C1 segment of cervical spinal cord (tissue), 14 donors: ENCODE measurements at places on chromosomes 4 and X.

- peak; percentile 16 for DNase-seq
These were observed 6.3 kb downstream of the FNIP2 start for GRCh38 chr4:158775091-158775651.

- no peak for DNase-seq
These were observed 57.8 kb downstream of the PPP2R2C start for GRCh38 chr4:6414578-6414977.

- DNase-seq, result no peak
These were observed 13.3 kb upstream of the DUSP9 start for GRCh38 chrX:153633607-153634180.

GRCh38 chr4:144712775-144713174 lies 66.8 kb downstream of the HHIP start:
- no peak for DNase-seq

DNA sequence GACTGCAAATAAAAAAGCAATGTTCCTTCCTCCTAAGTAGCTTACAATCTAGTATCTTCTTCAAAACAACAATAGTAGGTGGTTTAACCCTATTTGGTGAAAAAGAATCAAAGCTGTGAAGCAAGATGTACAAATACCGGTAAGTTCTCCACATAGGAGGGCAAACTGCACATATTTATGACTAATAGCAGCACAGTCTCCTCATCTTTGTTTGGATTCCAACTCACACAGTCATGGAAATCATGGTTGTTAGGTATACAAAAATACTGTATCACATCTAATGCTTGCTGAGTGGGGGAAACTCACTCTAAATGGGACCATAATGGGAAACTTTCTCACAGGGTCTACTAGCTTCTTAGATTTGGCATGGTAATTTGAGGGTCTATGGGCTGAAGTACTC lies 597.2 kb downstream of the INPP4B start:
- DNase-seq, result no peak

- no peak for DNase-seq
These were observed 32.7 kb downstream of the CPLX1 start for GRCh38 chr4:793093-793861.

- DNase-seq, result no peak
These were observed 419.4 kb downstream of the KCNIP4 start for GRCh38 chr4:21529214-21529613.

GRCh38 chr4:122701965-122702364 lies 30.5 kb upstream of the BBS12 start:
- DNase-seq, result no peak

DNA sequence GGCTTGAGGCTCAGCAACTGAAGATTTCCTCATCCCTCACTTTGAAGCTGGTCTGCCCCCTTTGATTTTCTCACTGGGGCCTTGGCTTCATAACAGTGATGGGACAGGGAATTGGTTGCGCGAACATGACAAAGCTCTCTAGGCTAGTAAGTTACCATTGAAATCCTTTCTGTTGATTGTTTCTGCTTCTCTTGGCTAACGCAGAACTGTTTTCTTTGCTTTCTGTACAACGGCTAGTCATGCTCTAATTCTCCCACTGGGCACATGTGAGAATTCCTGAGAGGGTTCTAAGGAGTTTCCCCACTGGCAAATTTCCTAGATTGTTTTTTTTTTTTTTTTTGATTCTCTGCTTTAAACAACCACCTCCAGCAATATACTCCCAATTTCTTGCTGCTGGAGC lies 738.6 kb downstream of the PCDH7 start:
- no peak for DNase-seq

DNA sequence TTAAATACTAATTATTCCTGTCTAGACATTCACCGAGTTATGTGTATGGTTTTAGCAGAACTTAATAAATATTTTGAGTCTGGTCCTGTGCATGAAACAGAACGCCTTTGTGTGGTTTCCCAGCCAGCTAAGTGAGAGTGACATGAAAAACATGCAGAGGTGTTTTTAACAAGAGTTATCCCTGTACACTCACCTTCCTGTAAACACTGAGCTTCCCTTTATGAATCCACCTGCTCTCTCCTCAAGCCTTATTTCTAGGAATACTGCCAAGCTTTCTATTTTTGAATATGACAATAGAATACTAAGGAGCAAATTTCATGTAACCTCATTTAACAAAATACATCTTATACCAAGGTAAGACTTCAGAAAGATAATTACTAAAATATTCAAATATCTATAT lies 270.3 kb upstream of the CTSO start:
- no peak for DNase-seq

DNA sequence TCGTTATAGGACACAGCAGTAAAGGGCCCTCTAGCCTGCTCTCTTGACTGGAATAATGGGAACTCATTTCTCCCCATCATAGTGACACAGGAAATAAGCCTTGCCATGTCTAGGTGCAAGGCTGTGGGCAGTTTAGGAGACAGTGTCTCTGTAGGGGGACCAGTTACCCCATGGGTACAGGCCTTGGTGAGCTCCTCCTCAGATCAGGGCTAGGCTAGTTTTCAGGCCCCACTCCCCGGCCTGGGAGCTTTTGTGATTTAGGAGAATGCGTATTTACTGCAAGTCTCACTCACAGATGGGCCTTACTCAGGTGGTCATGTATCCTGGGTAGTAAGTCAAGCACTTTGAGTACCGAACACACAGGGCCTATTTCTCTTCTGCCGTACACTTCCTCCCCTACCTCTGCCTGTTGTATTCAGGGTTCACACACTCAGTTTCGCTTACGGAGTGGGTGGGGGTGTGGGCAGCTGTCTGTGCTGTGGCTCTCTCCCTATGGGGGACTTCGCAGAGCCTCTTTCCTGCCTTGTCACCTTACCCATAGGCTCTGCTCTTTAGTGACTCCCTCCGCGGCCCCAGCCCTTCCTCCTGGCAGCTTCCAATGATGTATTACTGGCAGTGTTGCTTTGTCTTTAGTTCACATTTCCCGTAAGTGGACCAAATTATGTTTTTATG lies 34.2 kb downstream of the FAM193A start:
- no peak for DNase-seq

DNA sequence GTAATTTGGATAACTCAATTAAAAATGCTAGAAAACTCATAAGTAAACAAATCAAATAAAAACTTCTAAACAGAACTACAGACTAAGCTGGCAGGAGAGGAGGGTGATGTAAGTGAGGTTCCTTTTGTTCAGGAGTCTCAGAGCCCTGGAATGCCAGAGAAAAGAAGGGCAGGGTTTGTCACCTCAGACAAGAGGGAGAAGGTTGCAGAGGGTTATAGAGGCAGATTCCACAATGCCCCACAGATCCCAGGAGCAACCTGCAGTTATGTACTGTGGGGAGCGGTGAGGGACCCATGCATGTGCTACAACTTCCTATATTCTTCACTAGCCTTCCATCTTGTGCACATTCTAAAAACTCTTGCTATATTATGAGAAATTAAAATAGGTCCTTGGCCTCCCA lies 129.7 kb downstream of the CFAP299 start:
- DNase-seq, result no peak

GRCh38 chrX:129581904-129582303 lies 41.8 kb downstream of the OCRL start:
- DNase-seq, result no peak

DNA sequence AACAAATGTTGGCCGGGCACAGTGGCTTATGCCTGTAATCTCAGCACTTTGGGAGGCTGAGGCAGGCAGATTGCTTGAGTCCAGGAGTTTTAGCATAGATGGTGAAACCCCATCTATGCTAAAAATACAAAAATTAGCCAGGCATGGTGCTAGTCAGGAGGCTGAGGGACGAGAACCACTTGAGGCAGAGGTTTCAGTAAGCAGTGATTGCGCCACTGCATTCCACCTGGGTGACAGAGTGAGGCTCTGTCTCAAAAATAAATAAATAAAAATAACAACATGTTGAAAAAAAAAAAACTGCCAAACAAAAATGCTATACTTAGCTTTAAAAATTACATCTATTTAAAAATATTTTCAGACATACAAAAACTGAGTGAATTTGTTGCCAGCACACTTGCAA lies 374.2 kb upstream of the SMIM31 start:
- DNase-seq, result no peak

GRCh38 chr4:176321589-176321988 lies 1.8 kb downstream of the SPCS3 start:
- no peak for DNase-seq

GRCh38 chr4:84167564-84167963 lies 331.5 kb downstream of the NKX6-1 start:
- DNase-seq, result no peak

DNA sequence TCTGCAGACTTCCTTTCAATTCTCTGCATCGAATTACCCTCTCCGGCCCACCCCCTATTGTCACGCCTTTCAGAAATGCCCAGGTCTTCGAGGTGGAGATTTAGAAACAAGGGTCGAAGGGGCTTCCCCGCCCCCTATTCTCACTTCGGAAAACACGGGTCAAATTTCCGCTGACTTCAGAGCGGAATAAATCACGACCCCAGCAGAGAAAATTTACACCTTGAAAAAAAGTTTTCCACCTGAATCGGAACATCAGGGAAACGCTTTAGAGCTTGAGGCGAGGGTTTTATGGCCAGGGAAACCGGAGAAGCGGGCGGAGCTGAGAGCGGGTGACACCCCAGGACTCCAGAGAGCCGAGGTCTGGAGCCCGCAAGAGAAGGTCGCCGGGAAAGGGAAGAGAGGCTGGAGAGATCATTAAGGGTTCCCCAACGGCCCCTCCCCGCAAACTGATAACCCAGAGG lies 1.6 kb downstream of the SHISA3 start:
- DNase-seq, result no peak

DNA sequence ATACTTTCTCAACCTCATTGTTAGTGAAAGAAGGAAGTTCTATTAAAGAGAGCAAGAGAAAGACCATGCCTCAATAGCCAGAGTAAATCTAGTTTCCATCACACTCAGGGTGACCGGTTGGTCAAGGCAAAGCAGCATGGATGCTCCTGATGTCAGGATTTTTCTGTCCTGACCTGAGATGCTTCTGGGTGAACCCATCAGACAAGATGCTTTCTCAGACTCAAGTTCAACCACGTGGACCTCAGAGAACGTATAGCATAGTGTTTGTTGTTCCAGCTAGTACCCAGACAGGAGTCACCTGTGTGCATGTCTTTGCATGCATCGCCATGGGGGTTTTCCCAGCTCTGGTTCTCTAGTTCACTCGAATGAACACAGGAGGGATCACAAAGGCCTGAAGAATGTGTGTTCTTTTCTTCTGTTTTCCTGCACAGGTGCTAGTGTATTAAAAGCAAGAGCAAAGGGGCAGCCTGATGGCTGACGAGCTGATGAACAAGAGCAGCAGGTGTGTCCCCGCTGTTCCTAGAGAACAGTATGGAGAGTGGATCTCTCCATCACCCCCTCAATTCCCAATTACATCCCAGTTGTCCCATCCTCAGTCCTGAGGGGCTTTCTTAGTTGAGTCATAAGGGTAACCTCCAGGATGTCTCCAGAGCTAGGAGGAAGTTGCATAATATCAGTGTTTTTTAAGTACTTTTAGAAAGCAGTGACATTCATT lies 110.5 kb upstream of the ENPP6 start:
- no peak for DNase-seq

DNA sequence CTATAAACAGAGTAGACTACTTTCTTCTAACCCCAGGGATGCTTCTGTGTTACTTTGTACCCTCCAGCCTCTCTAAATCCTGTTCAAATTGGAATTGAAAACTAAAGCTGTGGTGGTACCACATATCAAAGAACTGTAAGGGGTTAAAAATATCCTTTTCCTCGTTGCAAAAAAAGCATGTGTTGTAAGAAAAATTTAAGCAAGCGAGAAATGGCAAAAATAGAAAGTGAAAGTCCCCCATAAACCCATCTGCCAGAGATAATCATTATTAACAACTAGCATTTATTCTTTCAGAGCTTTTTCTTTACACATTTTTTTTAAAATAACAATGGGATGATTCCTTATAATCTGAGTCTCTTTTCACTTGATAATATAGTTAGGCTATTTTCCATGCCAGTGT lies 40.6 kb downstream of the TMEM164 start:
- DNase-seq, result no peak

DNA sequence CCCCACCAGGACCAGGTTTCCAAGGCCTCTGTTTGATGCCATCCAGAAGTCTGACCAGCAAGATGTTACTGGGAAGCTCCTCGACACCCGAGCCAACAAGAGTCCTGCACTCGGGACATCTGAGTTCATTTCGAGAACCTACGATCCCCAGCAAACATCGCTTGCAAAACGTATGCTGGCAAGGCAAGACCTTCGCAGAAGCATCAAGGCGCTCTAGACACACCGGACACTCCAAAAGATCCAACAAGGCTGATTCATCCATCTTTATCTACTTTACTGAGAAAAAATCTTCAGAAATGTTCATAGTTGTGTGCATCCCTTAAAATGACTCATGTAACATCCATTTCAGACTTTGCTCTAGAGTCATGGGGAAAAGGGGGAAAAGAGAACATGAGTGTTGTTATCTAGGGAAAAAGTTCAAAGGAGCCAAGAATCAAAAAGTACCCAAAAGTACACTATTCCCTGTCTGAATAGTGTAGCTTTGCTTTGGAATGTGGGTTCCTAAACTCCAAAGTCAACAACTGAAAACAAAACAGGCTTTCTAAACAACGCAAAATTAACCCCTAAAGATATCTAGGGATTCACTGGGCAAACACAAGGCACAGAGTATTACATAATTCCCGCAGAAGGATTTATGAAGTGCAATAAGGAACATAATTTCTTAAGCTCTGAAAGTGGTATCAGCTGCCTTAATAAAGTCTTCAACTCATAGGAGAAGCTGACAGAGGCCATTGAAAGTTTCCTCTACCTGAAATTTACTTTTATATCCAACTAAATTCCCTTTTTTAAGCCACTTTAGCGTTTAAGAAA lies 1.6 kb downstream of the SH3RF1 start:
- no peak for DNase-seq

DNA sequence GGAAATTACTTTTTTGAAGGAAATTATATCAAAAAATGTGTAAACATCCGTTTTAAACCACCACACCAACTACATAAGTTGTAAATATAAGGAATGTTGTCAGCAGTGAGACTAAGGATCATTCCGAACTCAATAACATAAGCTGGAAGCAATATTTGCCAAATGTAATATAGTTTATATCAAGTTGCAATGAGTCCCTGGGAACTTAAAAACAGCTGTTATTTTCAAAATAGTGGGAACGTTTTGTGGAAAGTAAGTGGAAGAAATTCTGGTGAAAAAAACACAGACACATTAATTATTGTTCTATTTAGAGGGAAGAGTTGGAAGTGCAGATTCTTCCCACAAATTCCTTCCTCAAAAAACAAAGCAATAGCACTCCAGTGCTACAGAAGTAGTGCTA lies 444.3 kb downstream of the NAP1L3 start:
- DNase-seq, result no peak

GRCh38 chr4:153509724-153510123 lies 43.6 kb downstream of the TMEM131L start:
- DNase-seq, result no peak

GRCh38 chrX:97290199-97290598 lies 406.5 kb downstream of the RPA4 start:
- DNase-seq, result no peak

- DNase-seq, result no peak
These were observed 49.7 kb upstream of the PRKX start for GRCh38 chrX:3763111-3763510.
